IMR-90 (cell line): ENCODE measurements at places on chromosomes 4 and X.

GRCh38 chr4:7477695-7478094 lies 43.0 kb upstream of the PSAPL1 start:
- no peak for DNase-seq

GRCh38 chr4:95388911-95389310 lies 159.9 kb downstream of the UNC5C start:
- no peak for DNase-seq

DNA sequence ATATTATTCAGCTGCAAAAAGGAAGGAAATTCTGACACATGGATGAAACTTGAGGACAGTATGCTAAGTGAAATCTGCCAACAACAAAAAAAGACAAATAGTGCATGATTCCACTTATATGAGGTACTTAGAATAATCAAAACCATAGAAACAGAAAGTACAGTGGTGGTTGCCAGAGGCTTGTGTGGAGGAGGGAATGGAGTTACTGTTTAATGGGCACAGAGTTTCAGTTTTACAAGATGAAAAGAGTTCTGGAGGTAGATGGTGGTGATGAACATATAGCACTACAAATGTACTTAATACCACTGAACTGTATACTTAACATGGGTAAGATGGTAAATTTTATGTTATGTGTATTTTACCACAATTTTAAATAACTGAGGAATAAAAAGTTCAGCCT lies 212.0 kb upstream of the KLF3 start:
- no peak for DNase-seq

DNA sequence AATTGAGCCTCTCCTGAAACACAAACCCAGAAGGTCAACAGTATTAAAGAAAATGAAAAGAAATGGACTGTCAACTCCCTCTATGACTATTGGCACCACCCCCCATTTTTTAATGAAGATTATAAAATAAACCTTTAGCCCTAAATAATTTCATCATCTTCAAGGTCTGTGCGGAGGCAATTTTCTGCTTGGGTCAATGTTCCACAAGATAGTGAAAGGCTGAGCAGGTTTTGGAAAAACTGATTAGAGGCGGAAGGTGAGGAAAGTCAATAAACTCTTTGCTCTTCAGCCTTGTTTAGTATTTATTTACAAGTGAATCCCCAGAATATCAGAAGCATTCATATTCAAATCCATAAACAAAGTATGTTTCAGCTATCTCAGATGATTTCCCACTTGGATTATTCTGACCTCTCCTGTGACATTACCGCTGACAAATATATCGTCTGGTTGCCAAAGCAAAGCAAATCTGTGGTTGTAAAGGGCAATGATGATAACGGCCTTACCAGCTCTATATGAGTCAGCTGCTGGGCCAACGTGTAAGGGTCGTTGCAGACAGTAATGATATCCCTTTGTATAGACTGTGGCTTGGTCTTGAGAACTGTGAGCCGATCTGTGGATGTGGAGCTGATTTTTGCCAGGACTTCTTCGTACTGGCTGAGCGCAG lies 24.0 kb downstream of the RASGEF1B start:
- peak; percentile 39 for DNase-seq

DNA sequence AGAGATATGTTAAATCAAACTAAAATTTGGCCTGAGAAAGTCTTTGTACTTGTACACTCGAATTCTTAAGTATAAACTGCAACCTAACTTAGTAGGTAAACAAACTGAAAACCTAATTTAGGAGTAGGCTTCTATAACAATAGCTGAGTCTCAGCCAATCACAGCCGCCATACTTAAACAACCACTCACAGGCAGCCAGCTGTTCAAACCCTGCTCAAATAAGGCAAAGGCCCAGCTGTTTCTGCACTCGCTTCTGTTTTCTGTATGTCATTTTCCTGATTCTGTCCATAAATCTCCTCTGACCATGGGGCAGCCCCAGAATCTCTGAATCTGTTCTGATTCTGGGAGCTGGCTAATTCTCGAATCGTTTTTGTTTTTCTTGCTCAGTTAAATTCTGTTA lies 7.8 kb upstream of the PLS3 start:
- DNase-seq: no peak

GRCh38 chrX:103608306-103608963 lies 672 bp downstream of the TCEAL3 start:
- DNase-seq: no peak

DNA sequence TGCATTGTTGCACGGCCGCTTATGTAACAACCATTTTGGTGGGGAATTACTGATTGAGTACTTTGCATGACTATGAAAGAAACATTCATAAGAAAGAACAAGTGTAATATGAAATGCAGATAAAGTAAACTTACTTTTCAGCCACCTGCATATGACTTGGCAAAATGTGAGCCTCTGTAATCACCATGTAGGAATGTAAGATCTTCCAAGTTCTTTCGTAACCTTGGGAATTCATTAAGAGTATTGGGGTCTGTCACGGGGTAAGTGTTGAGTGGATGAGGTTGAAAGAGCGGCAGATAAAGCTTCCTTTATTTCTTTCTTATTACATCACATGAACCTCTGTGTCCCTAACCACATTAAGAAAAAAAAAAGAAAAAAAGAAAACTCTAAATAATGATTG lies 348.5 kb upstream of the NR3C2 start:
- DNase-seq: peak; percentile 94

DNA sequence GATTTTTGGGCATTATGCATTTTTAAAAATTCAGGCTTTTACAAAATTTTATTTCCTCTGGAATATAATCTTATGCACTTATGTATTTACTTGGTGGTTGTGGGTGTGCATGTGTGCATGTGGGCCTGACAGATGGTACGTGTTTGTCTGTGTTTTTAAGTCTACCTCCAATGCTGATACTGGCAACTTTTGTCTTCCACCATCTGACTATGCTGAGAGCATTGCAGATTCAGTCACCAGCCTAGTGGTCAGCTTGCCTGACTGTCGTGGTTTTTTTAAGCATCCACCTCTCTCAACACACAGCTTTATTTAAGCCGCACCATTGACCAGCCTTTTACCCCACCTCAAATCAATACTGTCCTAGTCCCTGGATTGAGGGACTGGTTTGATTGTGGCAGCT lies 37.1 kb downstream of the FSTL5 start:
- no peak for DNase-seq
